Activated effector memory CD4-positive, alpha-beta T cell treated with Interleukin-2 at 50 U/mL for 16 hours (primary cell): ENCODE measurements at places on chromosomes 4 and X.

GRCh38 chrX:132737743-132738142 lies 220.7 kb downstream of the HS6ST2 start:
- DNase-seq, result peak; percentile 1

- no peak for DNase-seq
Measured at GRCh38 chr4:78129383-78130108, 72.4 kb downstream of the FRAS1 start.

DNA sequence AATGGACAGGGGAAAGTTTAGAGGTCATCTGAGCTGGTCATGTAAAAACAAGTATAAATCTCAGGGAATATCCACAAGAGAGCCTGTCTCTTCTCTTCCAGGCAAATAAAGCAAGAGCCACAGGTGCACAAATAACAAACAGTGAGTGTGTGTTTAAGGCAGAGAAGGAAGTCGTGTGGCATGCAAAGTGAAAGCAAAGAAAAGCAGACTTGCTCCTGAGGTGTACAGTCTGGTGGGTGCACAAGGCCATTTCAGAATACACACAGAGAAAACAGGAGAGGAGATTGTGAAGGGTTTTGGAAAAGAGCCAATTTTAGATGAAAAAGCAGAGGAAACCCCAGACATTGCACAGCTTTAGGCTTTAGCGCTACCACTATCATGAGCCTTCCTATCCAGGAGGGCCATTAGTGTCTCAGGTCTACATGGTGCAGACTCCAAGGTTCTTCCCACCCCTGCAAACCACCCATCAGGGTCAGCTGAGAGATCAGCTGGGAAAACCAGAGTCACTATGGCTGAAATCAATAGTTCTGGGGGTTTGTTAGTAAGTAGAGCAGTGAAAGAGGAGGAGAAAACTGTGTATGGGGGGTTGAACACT lies 355.8 kb downstream of the KLHL4 start:
- no peak for DNase-seq

GRCh38 chrX:48472851-48473703 lies 2.9 kb upstream of the FTSJ1 start:
- no peak for DNase-seq

DNA sequence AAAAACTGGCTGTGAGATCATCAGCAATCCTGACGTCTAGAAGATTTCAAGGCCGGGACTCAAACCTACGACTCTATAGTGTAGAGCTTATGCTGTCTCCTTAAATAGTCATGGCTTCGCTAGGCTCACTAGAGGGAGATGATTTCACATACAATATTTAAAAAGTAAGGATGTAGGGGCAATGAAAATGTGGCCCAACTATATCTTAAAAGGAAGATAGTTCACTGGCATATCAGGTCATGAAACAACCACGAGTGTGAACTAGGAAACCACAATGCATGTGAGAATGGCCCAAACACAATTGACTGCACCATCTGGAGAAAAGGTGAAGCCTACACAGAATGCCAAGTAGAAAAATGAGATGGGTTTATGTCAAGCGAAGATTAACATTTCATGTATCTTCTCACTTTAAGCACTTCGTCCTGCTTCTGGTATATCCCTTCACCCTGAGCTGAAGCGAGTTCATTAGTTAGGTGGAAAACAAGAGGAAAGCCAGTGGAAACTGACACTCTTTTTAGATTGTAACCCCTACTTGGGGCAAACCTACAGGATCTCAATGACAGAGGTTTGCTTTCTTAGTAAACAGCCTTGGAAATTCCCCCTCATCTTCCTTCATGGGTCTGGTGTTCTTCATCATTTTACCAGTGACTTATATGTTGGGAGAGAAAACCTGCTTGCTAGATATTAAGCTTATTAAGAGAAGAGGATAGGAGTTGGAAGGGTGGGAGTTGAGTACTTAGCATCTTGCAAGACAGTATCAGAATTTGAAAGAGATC lies 17.4 kb downstream of the FAM9C start:
- DNase-seq, result no peak

- no peak for DNase-seq
Measured at GRCh38 chr4:65645185-65645584, 25.1 kb downstream of the EPHA5 start.

- no peak for DNase-seq
Measured at GRCh38 chrX:40465735-40466551, 114.8 kb upstream of the ATP6AP2 start.

GRCh38 chrX:72297953-72298730 lies 7.6 kb downstream of the CITED1 start:
- DNase-seq, result no peak

- DNase-seq, result no peak
Measured at GRCh38 chr4:40890764-40891163, 141.0 kb downstream of the NSUN7 start.

GRCh38 chrX:17377091-17377717 lies 2.2 kb downstream of the NHS start:
- no peak for DNase-seq

GRCh38 chr4:100548200-100548560 lies 30.4 kb upstream of the EMCN start:
- no peak for DNase-seq

DNA sequence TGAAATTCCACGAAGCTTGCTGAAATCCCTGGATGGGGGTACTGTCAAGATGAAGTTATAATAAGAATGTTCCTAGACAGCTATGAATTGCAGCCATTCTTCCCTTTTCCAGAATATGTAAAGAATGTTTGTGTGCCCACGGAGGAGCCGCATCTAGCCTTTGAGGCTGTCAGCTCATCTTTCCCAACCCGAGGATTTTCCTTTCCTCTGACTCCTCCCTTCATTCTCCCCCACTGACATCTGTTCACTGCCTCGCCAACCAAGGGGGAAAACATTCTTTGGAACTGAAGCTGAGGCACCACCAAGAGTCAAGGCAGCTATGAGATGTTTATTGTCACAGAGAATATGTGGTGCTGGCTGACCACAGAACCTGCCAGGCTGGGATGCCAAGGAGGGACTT lies 8.8 kb downstream of the NHSL2 start:
- no peak for DNase-seq

- no peak for DNase-seq
Measured at GRCh38 chrX:55379396-55379795, 72.5 kb upstream of the MAGEH1 start.

- no peak for DNase-seq
Measured at GRCh38 chr4:45992728-45993127, 131.1 kb downstream of the GABRG1 start.

DNA sequence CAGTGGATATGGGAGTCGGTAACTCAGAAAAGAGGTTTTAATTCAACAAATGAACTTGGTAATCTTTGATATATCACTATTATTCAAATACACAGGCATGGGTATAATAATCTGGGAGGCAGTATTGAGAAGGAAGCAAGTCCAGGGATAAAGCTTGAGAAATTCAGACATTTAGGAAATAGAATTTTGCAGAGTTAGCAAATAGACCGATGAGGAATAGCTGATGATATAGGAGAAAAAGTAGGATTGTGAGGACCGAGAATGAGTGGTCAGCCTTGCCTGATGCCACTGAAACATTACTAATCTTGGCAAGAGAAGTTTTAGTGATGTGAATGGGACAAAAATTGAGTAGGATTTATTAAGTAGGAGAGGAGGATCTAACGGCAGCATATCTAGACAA lies 71.9 kb downstream of the TLL1 start:
- no peak for DNase-seq

- no peak for DNase-seq
Measured at GRCh38 chr4:144374065-144374464, 233.5 kb upstream of the GYPA start.

- DNase-seq, result no peak
Measured at GRCh38 chr4:61129971-61130370, 70.2 kb upstream of the ADGRL3 start.

GRCh38 chrX:86507331-86507730 lies 359.1 kb downstream of the DACH2 start:
- DNase-seq, result no peak

DNA sequence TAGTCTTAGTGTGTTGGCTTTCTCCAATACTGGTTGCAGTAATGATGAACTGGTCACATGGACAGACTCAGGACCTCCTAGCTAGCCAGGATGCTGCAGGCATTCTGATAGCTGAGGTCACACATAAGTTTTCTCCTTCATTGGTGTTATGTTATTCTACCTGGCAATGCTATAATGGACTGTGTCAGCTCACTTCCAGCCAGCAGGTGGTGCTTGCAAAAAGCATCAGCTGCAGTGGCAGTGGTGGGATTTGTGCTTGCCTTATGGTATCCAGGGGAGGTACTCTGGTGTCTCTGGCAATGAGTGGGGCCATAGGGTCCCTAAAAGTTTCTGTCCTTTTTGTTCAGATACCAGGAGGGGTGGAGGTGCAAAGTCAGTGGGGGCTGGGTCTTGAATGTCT lies 33.6 kb downstream of the ZNF330 start:
- DNase-seq, result no peak
